ENCODE measurements at places on chromosomes 7 and 10. TPM values are rescaled to one million over a fixed set of nuclear protein-coding genes. Genes with fewer than 3 reads are reported as not detected.

The CYP3A7 gene
- not detected for total RNA-seq

The ANKRD30A gene
- total RNA-seq, result not detected

The GRID2IP gene
- total RNA-seq, result 1.5 TPM

The SFTPD gene
- 0.59 TPM for total RNA-seq

The TNKS2 gene
- 52.2 TPM for total RNA-seq

The CDC123 gene
- 27.0 TPM for total RNA-seq

The GHRHR gene
- total RNA-seq, result not detected

The WNT8B gene
- not detected for total RNA-seq

The TAS2R3 gene
- total RNA-seq, result 1.2 TPM

The PRSS37 gene
- total RNA-seq, result not detected

The ZNF853 gene
- total RNA-seq, result 0.25 TPM

The RAB19 gene
- 3.3 TPM for total RNA-seq

The CRYGN gene
- 0.61 TPM for total RNA-seq

The FAM24B gene
- total RNA-seq, result 11.4 TPM

The PNLIPRP2 gene
- not detected for total RNA-seq

The HMX2 gene
- not detected for total RNA-seq

The RPS24 gene
- total RNA-seq, result 1,177 TPM

The FBXO24 gene
- 1.3 TPM for total RNA-seq
